Fibroblast of lung (primary cell): ENCODE measurements at places on chromosomes 1 and 21. TPM values are rescaled to one million over a fixed set of nuclear protein-coding genes. Genes with fewer than 3 reads are reported as not detected.

DNA sequence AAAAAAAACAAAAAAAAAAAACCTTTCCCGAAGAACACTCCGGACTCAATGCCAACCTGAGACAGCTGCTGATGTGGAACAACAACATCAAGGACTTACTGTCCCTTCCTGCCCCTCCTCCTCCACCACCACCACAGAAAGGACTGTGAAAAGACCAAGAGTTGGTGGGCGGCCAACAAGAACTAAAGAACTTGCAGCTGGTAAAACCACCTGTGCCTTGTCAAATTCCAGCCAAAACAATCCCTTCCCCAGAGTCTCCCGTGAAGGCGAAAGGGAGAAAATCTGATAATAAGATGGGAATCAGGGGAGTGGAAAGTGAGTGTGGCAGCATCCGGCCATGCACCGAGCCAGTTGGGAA lies 88.9 kb downstream of the PROX1 start:
- no peak for DNase-seq

DNA sequence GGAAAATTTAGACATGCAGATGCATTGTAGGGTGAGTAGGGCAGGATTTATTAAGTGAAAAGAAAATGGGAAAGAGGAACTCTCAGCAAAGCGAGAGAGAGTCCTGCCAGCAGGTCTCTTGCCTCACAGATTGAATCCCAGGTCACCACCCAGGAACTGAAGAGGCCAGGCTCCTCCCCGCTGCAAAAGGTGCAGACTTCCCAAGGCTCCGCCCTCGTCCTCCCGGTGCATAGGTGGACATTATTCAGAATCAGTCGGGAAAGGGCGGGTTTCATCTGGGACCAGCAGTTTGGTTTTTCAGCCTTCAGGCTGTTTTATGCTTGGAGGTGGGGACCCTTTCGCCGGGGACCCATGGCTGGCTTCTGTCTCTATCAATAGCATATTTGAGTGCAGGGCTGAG lies 41.6 kb upstream of the APP start:
- DNase-seq: no peak

C1orf94 gene
- 0.02 and 0.10 TPM in 2 replicates for polyA plus RNA-seq

LRRC40 gene
- polyA plus RNA-seq: 23.5 and 24.2 TPM in 2 replicates

DNA sequence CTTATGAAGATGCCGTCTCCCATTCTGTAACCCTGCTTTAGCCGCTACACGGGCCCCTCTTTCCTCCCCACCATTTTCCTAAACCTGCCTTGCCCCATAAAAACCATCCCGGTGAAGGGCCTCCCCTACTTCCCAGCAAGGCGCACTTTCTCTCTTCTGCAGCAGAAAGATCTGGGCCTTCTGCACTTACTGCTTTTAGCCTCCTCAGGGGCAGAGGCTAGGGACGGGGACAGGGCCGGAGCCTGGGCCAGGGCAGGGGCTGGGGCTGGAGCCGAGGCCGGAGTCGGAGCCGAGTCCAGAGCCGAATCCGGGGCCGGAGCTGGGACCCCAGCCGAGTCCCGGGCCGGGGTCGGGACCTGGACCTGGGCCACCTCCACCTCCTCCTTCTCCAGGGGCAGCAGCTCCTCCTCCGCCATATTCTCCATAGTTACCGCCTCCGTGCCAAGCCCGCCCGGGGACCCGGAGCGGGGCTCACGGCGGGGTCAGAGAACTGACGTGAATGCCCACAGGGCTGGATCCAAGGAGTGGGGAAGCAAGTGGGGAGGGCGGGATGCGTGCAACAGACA lies 382 bp downstream of the TRMT1L start:
- no peak for DNase-seq

SPRR2B gene
- polyA plus RNA-seq: not detected in 2 replicates

DNA sequence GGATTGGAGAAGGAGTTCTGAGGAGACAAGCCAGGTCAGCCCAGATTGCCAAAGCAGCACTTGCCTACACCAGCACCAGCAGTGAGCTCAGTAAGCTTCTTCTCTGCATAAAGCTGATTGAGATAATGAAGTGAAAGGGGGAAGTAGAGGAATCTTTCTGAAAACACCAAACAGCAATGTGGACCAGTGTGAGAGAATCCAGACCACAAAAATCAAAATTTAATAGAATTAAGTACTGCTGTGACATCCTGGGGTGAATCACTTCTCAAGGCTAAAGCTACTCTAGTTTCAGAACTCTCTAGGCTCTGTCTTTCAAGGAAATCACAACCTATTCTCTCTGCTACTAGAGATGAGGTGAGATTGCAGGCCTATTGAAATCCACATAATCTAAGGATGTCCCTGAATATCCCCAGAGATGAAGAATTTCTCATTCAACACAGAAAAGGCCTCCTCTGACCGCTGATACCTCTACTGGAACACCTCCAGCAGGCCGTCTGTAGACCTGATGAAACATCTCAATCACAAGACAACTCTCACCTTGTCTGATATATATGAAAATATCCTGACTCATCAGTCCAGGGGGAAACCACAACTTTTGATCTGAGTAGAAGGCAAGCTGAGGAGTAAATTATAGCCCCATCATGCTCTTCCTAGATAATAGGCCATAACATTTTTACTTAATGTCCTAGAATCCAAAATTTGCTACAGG lies at the start of gene FCRL4:
Gene FCRL4 (minus strand): TSS at position 127 of the 709 bp plus-strand sequence. CDS start 141 bp downstream, outside the sequence.
- no peak for DNase-seq

DNA sequence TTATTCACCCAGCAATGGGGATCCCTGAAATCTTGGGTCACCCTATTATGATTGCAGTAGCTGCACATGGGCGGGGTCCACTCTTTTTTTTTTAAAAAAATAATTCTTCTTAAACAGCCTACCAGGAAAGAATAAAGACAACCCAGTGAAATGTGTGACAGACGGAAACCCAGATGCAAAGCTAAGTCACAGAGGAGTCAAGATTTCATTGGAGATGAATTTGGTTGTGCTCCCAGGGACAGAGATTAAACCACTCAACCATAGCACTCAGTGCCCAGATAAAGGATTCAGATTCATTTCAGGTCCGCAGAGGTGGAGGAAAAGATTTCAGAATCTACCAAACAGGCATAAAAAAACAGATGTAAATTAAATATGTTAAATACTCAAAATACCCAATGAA lies 583.5 kb upstream of the ZP4 start:
- no peak for DNase-seq

CGN gene
- 0.17 and 0.21 TPM in 2 replicates for polyA plus RNA-seq

CYP4X1 gene
- polyA plus RNA-seq: 0.02 TPM in 1 of 2 replicates, not detected in the other

DNA sequence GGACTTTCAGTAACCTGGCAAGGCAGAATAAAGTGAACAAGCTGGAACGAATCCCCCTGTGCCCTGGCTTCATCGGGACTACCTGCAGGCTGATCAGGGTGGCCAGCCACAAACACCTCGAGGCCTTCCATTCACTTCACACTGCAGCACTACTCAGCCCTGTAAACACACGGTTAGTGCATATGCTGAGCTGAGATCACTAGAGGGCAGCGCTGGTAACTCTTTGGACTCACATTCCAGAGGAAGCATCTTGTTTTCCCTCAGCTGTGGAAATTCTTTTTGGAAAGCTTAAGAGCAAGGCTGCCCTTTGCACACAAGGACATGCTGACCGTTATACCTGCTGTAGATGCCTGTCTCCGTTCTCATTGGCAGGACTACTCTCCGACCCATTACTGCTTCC lies 32.1 kb downstream of the PCSK9 start:
- DNase-seq: peak; percentile 64

FCGR3B gene
- polyA plus RNA-seq: not detected in 2 replicates

TUFT1 gene
- polyA plus RNA-seq: 16.7 and 24.7 TPM in 2 replicates

CNR2 gene
- not detected in 2 replicates for polyA plus RNA-seq
